ELF-1 (cell line): ENCODE measurements at places on chromosomes 5 and 9.

DNA sequence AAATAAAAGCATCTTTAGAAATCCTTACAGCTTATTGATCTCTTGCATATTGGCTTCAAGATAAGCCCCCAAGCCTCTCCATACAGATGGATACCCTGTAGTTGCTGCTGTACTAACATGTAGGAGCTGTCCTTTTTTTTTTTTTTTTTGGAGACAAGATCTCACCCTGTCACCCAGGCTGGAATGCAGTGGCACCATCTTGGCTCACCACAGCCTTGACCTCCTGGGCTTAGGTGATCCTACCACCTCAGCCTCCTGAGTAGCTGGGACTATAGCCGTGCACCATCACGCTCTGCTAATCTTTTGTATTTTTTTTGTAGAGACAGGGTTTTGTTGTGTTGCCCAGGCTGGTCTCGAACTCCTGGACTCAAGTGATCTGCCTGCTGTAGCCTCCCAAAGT lies 35.4 kb downstream of the SNX30 start:
- DNase-seq: no peak

GRCh38 chr5:157387683-157388093 lies 72.3 kb upstream of the NIPAL4 start:
- no peak for DNase-seq

GRCh38 chr9:12889402-12890106 lies 114.7 kb downstream of the LURAP1L start:
- DNase-seq: no peak

DNA sequence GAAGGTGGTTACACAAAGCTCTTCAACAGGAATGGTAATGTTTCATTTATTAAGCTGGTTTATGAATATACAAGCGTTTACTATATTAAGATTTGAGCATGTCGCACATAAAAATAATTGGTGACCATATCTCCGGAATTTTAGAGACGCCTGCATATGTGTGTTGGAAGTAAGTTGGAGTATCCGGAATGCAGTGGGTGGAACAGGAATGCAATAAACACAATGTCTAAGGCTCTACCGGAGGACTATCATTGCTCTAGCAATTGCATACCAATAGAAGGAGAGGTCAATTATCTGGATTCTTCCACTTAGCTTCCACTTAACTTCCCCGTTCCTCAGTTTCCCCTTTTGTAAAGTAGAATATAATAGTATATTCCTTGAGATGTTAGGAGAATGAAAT lies 1.1 kb upstream of the CEP78 start:
- no peak for DNase-seq

- DNase-seq: no peak
Observed at GRCh38 chr5:155978850-155979249, 348.1 kb upstream of the SGCD start.

DNA sequence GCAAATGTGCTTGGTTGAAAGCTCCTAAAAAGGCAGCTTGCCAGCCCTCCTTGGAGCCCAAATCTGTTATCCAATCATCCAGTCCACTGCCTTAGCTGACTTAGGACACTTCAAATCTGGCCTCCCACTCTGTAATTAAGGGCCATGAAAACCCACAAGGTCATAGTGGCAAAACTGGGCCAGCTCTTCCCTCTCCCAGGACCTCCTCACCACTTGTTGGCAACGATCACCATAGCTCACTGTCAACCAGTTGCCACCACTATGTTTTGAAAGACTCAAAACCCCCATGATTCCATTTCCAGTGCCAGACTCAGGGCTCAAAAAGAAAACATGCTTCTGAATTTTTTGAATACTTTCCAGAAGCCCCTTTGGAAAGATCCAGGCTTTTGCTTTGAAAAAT lies 107.5 kb downstream of the NREP start:
- no peak for DNase-seq

- no peak for DNase-seq
Observed at GRCh38 chr5:181105391-181106025, 25.5 kb downstream of the OR2V1 start.

DNA sequence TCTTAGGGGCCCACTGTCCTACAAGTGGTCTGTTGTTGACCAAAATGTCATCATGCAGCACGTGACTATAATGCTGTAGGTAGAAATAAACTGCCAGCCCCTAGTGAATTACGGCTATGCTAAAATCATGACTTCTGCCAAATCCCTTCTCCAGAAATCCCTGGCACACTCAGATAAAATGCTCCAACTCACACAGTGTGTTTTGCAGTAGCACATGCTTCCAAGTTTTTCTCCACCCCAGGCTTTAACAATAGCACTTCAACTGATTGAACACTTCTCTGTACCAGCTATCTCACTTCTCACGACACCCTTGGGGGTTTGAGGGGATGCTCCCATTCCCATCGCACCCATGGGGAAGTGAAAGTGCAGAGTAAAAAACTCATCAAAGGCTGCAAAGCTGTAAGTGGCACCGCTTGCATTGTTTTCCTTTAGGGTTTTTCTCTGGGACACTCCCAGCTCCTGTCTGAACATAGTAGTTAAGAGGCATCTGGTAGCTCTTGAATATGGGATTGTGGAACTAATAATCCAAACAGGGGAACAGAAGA lies 151.0 kb upstream of the SLC24A2 start:
- no peak for DNase-seq

DNA sequence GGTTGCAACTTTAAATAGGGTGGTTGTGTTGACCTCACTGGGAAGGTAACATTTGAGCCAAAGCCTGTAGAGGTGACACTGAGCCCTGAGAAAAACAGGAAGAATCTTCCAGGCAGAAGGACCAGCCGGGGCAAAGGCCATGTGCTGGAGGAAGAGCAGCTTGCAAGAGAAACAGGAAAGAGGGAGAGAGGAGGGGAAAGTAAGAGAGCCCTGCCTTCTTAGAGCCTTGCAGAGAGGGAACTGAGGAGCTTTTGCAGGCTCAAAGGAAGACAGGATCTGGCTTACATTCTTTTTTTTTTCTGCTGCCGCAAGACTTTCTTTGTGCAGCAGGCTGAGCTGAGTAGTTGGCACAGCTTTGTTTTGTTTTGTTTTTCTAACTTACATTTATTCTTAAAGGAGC lies 17.4 kb downstream of the C9orf153 start:
- no peak for DNase-seq

- peak; percentile 8 for DNase-seq
Observed at GRCh38 chr9:14652729-14653377, 40.4 kb downstream of the ZDHHC21 start.

GRCh38 chr5:172715421-172715780 lies 55.6 kb downstream of the DUSP1 start:
- no peak for DNase-seq

DNA sequence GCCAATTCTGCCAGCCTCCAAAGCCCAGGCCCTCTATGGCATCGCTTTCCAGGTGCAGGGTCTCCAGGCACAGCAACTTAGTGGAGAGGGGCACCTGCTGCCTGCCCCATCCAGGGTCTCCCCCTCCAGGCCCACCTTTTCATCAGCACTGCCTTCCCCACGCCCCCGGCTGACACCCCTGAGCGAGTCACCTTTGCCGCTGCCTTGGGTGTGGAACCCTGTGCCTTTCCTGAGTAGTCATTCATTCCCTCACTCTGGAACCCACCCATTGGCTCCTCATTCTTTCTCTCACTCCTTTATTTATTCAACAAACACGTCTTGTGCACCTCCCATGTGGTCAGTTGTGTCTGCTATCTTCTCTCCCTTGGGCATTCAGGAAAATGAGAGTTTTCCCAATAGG lies 14.5 kb upstream of the RPL26L1 start:
- no peak for DNase-seq

GRCh38 chr9:134928436-134929192 lies 10.9 kb upstream of the FCN1 start:
- no peak for DNase-seq

- no peak for DNase-seq
Observed at GRCh38 chr9:130996205-130996604, 12.8 kb upstream of the LAMC3 start.

- no peak for DNase-seq
Observed at GRCh38 chr5:17891881-17892280, 257.6 kb downstream of the TAF11L14 start.

DNA sequence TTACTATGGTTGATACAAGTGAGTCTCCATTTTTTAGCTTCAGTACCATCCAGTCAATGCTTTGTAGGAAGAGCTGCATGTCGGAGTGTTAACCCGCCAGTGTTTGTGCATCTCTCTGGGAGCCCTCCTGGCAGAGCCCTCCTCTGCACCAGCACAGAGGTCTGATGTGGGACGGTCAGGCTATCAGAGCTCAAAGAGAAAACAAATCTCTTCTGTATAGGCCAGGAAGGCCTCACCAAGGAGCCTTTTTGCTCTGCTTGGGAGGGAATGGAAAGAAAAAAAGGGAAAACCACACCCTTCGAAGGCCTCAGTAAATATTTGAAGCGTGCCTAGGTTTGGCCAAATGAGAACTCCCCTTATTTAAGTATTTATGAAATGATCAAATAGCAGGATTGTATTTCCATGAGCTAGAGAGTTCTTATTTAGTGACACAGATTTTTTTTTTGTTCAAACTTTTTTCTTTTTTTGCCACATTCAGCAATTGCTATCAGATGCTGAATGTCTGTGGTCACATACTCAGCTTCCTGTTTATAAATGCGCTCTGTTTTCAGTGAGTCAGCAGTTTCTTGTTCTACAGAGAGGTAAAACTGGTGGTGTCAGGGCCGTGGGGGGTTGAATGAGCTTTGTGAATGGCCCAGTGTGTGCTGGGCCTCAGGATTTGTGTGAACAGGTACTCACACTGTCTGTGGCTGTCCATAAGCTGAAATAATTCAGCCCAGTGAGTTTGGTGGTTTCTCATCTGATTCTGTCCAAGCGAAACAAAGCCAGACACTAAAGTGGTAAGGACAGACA lies 226.6 kb downstream of the SNX18 start:
- DNase-seq: peak; percentile 36

DNA sequence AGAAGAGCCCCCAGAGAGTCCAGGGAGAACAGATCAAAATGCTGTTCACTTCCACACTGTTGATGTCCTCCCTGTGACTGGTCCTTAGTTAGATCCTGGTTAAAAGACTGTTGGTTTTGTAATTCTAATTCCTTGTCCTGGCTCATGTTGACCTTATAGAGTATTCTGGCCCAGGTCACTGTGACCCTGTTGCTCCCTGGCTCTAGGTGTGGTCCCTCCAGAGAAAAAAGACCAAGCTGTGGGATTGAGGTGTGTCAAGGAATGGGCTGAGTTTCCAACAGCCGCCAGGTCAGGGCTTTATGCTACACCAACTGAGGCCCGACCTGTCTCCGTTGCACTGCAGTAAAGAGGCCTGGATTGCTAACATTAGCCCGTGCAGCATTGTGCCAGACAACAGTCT lies 241.0 kb upstream of the MSX2 start:
- no peak for DNase-seq

DNA sequence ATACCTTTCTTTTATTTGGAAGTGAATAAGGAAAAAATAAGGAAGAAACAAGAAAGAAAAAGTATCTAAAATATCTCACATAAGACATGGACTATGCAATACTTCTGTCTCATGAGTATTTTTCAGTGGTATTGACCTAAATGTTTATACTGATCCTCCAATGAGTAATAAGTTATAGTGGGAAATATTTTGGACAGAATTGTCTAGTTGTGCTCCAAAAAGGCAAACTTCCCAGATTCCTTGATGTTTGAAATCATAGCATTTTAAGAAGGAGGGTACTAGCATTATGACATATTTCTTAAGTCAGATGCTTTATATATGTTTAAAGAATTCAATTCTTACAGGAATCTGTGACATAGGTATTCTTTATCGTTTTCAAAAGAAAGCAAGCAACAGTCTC lies 34.5 kb upstream of the BASP1 start:
- no peak for DNase-seq

DNA sequence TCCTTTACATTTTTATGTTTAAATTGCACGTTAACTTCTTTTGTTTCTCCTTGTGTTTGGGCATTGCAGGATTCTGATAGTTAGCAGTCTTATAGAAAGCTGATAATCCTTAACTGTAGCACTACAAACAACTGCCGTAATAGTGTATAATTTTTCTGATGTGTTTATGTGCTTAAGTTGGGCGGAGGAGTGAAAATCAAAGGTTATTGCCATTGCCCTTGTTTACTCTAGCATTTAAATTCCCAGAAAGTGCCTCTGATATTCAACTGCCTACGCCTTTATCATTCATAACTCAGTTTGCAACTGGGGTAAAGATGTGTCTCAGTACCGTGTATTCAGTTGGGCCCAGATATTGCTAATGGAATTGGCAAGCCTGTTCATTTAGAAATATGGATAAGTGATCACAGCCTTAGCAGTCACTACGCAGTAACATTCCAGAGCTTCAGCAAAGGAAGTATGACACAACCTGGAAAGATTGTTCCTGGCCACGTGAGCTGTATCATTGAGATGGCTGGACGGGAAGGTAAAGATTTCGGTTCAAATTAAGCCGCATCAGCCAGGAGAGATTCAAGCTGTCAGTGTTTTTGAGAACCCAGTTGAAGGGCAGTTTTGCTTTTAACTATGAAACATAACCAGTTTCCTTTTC lies 28.1 kb upstream of the LRRTM2 start:
- DNase-seq: no peak

GRCh38 chr5:147782110-147783028 lies at the start of gene JAKMIP2:
Gene JAKMIP2, minus strand, starts transcription at chr5:147782728. Its CDS starts 110,922 bp downstream, at chr5:147671806.
- peak; percentile 98 for DNase-seq

- peak; percentile 63 for DNase-seq
Observed at GRCh38 chr9:125748446-125749099, 1.4 kb downstream of the PBX3 start.

- no peak for DNase-seq
Observed at GRCh38 chr5:141852448-141852847, 25.8 kb downstream of the PCDH1 start.

DNA sequence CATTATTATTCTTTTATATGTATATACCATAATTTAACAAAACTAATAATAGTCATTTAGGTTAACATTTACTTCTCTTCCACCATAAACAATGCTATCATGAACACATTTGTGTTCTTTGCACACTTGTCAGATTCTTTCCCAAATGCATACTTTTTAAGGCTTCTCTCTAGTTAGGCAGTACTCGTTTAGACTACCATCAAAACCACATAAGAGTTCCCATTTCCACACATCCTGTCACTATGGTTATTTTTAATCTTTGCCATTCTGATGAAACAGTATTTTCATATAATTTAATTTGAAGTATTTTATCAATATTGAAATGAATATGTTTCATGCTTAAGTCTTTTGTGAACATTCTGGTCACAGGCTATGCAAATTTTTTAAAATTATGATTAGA lies 15.1 kb downstream of the DROSHA start:
- DNase-seq: no peak

DNA sequence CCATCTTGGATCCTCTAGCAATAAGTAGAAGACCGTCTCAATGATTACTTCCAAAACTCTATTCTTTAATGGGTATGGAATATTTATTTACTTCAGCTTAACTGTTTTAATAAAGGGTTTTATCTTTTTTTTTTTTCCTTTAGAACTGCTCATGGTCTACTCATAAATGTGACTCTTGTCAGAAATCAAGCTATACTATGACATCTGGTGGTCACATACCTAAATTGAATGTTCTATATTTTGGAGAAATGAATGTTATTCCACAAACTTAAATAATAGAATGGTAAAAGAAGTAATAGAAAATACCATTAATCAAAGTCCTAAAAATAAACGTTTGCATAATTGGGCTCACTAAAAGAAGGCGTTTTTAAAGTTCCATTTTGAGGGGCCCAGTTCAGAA lies 131.2 kb upstream of the PLCXD3 start:
- DNase-seq: no peak

- DNase-seq: no peak
Observed at GRCh38 chr5:75192804-75193203, 43.9 kb downstream of the ANKRD31 start.
